CD8-positive, alpha-beta memory T cell (primary cell): ENCODE measurements at places on chromosomes 13 and 19.

DNA sequence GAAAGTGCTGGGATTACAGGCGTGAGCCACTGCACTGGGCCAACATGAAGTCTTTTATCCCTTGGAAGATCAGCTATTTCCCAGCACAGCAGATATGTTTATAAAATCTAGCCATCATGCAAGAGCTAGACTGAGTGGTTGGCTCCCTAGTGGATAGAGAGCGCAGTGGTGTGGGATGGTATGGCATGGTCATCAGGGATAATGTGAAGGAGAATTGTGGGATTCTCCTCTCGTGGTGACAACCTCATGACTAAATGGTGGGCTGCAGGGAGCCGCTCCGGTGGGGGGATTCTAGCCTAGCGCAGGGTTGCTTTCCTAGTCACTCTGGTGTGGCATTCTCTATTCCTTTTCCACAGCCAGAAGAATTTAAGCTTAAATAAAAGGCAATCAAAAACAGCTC is 43.3 kb upstream of the GPI start:
- no peak for DNase-seq
- H3K4me1 ChIP-seq: peaks cover 17% of the 10 kb centered on the region
- peaks cover 15% of the 10 kb centered on the region for H3K36me3 ChIP-seq
- H3K27ac ChIP-seq: no peak overlapping the region
- H3K27me3 ChIP-seq: no peaks in the 10 kb centered on the region

- DNase-seq: no peak
- H3K4me3 ChIP-seq: no peak overlapping the region
- H3K27ac ChIP-seq: no peak overlapping the region
- no peaks in the 10 kb centered on the region for H3K36me3 ChIP-seq
Observed at GRCh38 chr13:113539822-113540221, 44.7 kb upstream of the TFDP1 start.

DNA sequence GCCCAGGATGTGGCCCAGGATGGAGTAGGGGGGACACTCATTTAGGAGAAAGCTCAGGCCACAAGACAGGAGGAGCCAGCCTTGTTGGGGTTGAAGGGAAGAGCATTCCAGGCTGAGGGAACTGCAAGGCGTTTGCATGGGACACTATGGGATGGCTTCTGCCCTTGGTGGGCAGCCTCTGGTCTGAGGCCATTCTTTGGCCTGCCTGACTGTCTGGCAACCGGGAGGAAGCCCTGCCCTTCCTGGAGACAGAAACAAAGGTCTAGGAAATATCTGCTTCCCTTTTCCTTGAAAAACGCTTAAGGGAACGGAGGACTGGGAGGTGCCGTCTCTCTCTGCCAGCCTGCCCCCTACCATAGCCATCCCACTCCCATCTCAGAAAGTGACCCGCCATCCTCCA is 2.8 kb upstream of the ICAM1 start:
- no peak for DNase-seq
- H3K27me3 ChIP-seq: no peaks in the 10 kb centered on the region
- H3K27ac ChIP-seq: no peak overlapping the region
- no peaks in the 10 kb centered on the region for H3K36me3 ChIP-seq
- H3K4me3 ChIP-seq: no peak overlapping the region

GRCh38 chr13:113608967-113609533 is 24.5 kb downstream of the TFDP1 start:
- H3K36me3 ChIP-seq: peaks cover 9% of the 10 kb centered on the region
- H3K4me3 ChIP-seq: no peak overlapping the region
- H3K27ac ChIP-seq: no peak overlapping the region
- no peaks in the 10 kb centered on the region for H3K27me3 ChIP-seq
- H3K4me1 ChIP-seq: no peaks in the 10 kb centered on the region

DNA sequence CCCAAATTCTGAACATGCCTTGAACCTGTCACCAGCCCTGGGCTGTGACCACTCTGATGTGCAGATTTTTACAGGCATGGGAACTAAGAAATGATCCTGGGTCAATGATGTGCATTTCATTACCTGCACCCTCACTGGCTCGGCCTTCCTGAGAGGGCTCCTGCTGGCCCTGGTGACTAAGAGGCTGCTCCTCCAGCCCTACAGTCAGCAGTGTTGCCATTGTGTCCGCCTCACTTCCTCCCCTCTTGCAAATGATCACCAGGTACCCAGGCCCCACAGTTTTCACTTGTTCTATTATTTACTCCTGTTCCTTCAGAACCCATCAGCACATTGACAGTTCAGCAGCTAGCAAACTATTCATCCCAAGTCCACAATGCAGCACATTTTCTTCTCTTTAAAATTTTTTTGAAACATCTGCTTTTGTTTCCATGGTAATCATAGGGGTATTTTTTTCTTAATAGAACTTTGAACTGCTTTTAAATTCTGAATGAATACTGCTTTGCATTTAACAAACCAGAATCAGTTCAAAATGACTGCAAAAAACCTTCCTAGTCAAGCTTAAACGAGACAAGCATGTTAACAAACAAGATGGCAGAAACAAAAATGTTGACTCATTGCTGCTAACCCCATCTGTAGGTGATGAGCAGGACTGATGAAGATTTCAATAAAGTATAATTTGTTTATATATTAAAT is 29.3 kb downstream of the STARD13 start:
- no peaks in the 10 kb centered on the region for H3K4me1 ChIP-seq
- no peaks in the 10 kb centered on the region for H3K27me3 ChIP-seq
- H3K36me3 ChIP-seq: no peaks in the 10 kb centered on the region
- H3K4me3 ChIP-seq: no peak overlapping the region

GRCh38 chr13:77865622-77866021 is 53.0 kb downstream of the EDNRB start:
- no peaks in the 10 kb centered on the region for H3K27me3 ChIP-seq
- no peaks in the 10 kb centered on the region for H3K4me1 ChIP-seq
- H3K36me3 ChIP-seq: no peaks in the 10 kb centered on the region

GRCh38 chr13:45280011-45280410 is 61.0 kb downstream of the TPT1 start:
- no peaks in the 10 kb centered on the region for H3K27me3 ChIP-seq
- H3K4me3 ChIP-seq: no peak overlapping the region
- DNase-seq: no peak
- H3K27ac ChIP-seq: no peak overlapping the region
- H3K36me3 ChIP-seq: no peaks in the 10 kb centered on the region
